ENCODE measurements at places on chromosomes 7 and 10. TPM values are rescaled to one million over a fixed set of nuclear protein-coding genes. Genes with fewer than 3 reads are reported as not detected.

DNA sequence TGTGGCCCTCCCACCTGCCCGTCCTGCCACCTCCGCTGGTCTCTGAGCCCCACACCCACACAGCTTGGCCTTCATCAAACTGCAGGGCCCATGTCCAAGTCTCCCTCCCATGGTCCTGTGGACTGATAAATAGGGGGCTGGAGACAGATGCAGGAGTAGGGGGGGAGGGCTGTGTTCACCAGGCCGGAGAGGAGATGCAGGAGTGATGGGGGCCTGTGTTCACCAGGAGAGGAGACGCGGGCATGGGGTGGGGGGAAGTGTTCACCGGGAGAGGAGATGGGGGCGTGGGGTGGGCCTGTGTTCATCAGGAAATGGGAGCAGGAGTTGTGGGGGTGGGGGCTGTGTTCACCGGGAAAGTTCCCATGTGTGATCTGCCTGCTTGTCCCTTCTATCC is 37.0 kb downstream of the JAKMIP3 start:
- no peak for DNase-seq

MUC3A gene
- total RNA-seq: 8.5 TPM

DNA sequence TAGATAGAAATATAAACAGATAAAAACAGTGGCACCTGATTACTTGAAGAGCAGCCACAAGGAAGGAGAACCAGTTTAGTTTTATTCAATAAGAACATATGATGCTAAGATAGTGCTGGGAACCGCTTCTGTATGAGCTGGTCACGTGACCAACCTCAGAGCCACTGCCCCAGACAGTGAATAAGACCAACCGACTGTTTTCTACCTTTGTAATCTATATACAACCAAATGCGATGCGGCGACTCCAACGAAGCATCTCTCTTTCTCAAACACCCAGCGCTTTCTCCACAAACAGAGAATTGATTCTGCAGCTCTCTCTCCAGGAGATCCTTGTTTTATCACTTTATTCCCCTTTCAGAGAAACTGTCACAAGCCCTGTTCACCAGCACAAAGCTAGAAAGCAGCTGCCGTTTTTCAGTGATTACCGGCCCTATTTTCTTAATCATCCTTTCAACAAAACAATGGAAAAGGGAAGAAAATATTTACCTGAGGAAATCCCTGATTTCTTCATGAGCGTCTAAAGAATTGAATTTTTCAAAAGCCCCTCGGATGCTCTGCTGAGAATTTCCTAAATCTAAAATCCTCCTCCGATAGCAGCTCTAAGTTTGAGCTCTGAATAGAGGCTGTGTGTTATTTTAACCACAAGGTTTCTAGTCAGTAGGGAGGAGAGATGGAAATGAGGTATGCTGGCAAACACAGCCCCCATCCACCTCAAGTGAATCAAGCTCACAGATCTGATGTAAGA is 55.7 kb upstream of the JCAD start:
- DNase-seq: peak; percentile 37

DNA sequence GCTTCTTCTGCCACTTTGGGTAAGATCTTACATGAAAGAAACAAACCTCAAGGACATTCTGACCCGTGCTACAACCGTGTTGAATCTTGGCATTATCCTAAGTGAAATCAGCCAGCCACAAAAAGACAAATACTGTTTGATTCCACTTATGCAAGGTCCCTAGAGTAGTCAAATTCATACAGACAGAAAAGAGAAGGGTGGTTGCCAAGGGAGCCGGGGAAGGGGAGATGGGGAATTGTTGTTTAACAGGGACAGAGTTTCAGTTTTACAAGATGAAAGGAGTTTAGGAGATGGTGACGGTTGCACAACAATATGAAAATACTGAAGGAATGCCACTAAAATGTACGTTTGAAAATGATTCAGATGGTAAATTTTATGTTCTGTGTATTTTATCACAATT is 12.2 kb upstream of the CLEC2L start:
- DNase-seq: no peak

DNA sequence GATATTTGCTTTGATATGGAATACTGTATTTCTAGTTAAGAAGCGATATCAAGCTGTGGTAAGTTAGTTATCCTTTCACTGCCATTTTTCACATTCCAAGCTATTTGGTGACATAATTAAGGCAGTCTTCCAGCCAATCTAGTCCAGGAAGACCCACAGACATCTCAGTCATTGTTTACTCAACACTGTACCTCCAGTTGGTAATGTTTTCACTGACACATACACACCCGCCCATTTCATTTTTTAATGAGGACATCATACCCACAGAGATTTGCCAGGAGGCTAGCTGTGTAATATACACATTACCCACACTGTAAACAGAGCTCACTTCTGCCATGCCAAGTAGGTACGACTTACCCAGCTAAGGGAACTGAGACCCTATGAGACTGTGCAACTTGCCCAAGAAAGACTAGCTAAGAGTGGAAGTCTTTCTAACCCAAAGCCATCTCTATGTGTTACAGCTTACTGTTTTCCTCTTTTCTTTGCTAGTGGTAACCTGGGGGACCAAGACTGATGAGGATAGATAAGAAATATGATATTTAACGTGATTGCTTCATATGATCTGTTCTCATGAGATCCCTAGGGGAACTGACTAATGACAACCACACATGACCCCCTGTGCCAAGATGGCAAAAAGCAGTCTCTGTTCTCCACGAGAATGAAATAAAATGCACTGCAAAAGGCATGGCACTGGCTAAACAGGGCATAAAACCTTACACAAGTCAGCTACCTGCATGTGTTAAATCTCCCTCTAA is 179.0 kb downstream of the DGKI start:
- DNase-seq: no peak

- DNase-seq: no peak
These were observed 77.9 kb downstream of the GRB10 start for GRCh38 chr7:50704844-50705243.

All from H7 (cell line).